Amygdala (tissue), 56 donors: ENCODE measurements at places on chromosomes 6 and 20.

DNA sequence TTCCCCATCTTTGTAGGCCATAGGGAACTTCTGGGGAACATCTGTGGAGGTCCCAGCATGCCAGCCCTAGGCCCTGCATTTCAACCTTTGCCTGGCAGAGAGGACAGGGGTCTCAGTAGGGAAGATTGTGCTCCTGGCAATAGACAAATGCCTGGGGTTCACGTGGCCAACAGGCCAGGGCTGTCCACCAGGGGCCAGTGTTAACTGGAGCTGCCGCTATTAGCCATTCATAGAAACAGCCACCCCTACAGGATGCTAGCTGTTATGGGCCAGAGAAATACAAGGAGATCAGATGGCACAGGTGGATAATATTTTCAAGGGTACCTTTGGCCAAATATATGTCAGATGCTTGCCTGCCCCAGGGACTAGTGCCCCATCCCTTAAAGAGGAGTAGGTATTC, 932.9 kb downstream of the QKI start:
- DNase-seq, result no peak

- no peak for DNase-seq
Observed at GRCh38 chr6:90605749-90606340, 19.0 kb upstream of the MAP3K7 start.

GRCh38 chr6:98958776-98959175, 11.0 kb upstream of the FBXL4 start:
- DNase-seq, result no peak

DNA sequence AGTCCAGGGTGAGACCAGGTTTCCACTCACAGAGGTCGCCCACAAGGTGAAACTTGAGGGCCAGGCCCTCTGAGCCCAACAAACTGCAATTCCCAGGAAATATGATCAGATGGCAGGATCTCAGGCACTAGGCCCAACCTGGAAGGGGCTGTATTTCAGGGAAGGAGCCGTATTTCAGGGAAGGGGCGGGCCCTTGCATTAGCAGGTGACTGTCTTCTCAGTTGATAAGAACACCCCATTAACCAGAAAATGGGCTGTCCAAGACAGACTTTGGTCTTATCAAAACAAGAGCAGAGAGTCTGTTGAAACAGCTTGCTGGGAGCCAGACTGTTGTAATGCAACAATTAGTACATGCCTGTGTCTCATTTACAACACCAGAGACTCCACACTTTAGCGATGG, 10.9 kb upstream of the BNIP5 start:
- DNase-seq, result no peak

- peak; percentile 20 for DNase-seq
Observed at GRCh38 chr20:18678549-18679419, 90.9 kb downstream of the DTD1 start.

- no peak for DNase-seq
Observed at GRCh38 chr6:110784610-110784979, 30.7 kb downstream of the CDK19 start.

- no peak for DNase-seq
Observed at GRCh38 chr6:34106421-34106820, 39.5 kb downstream of the GRM4 start.
